ENCODE measurements at places on chromosomes 7 and 10. TPM values are rescaled to one million over a fixed set of nuclear protein-coding genes. Genes with fewer than 3 reads are reported as not detected.

DNA sequence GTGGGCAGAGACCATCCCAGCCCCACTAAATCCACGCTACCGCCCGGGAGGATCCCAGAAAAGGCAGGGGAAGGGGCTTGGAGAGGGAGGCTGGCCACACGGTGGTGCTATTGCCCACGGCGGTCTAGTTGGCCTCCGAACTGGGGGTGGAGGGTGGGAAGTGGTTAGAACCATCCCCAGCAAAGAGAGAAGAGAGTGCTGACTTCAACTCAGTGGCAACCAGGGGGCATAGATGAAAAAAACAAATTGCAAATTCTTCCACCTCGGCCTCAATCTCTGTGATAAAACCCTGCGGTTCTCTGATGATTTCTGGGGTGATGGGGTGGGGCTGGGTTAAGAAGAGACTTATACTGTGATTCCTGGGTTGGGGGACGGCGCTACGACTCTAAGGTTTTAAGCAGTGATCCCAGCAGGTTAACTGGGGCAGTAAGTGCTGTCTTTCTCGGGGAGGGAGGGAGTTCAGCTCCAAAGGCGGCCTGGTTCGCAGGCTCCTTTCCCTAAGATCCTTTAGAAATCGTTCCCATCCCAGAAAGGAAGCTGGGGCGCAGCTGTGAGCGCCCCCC, 154.5 kb upstream of the LYZL2 start:
- peak; percentile 33 for DNase-seq

DNA sequence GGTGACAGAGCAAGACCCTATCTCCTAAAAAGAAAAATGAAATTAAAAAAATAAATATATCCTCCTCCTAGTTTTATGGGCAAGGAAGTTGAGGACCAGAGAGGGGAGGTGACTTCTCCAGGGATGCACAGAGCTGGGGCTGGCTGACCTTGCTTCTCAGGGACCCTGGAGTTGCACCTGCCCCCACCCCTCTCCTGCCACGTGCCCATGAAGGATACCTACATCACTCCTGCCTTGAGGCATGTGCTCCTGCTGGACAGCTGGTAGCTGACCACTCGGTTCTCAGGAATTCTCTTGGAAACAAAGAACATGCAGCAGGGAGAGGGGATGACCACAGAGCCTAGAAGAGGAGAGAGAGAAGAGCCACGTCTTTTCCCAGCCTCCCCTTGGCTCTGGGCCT, 522 bp downstream of the CCL24 start:
- DNase-seq = no peak

EN2 gene
- not detected for total RNA-seq

DNA sequence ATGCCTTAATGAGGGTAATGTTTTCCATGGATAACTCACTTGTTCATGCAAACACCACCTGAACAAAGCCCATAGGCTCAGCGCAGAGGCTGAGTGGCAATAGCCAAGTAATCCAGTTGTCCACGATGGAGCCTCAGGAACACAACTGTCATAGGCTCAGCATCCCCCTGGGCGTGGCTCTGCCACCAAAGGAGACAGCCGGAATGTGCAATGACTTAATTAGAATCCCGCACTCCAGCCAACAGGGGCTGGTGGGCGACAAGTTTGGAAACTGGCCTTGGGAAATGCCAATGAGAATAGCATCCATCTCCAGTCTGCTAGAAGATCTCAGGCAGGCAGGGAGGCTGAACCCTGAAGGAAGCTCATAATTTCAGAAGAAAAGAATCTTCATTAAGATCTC, 411.7 kb upstream of the NRP1 start:
- no peak for DNase-seq

- DNase-seq = no peak
These were observed 633.0 kb upstream of the MKI67 start for GRCh38 chr10:128759174-128759573.

GRCh38 chr10:129867631-129868179, 96.4 kb downstream of the EBF3 start:
- DNase-seq = no peak

CYP3A7 gene
- total RNA-seq = 0.12 TPM

TMEM236 gene
- 0.07 TPM for total RNA-seq

DNA sequence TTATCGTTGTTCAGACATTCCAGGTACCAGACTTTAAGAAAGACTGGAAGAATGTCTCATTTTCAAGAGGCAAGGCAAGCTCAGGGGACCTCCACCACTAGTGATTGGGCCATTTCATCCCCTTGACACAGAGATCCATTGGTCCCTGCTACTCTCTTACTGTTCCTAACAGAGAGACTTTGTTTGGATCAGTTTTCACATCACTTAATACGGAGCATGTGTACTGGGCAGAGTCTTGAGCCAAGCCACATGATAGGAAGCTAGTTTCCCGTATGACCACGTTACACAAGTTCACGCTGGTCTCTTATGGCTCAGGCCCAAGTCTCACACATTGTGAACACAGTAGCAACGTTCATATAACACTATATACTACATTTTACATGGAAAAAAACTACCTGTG, 269.9 kb downstream of the BAMBI start:
- no peak for DNase-seq

DNA sequence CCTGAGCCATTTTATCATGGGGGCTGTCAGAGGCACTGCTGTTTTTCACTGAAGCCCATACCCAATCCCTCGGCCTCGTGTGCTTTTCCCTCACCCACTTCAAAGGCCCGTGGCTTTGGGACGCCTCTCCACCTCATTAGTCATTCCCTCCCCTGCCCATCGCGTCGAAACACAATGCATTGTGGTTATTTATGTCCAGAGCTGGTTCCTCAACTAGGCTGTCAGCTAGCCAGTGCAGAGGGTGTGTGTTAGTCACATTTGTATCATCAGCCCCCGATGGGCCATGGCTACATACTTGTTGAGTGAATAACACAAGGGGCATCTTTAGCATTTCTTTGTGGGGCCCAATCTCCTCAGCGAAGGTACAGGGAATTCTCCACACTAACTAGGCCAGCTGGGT, 3.8 kb upstream of the CRCP start:
- peak; percentile 59 for DNase-seq

C7orf57 gene
- not detected for total RNA-seq

BMI1 gene
- 37.2 TPM for total RNA-seq

GRCh38 chr10:81036257-81036656, 498.6 kb downstream of the SH2D4B start:
- no peak for DNase-seq

DNA sequence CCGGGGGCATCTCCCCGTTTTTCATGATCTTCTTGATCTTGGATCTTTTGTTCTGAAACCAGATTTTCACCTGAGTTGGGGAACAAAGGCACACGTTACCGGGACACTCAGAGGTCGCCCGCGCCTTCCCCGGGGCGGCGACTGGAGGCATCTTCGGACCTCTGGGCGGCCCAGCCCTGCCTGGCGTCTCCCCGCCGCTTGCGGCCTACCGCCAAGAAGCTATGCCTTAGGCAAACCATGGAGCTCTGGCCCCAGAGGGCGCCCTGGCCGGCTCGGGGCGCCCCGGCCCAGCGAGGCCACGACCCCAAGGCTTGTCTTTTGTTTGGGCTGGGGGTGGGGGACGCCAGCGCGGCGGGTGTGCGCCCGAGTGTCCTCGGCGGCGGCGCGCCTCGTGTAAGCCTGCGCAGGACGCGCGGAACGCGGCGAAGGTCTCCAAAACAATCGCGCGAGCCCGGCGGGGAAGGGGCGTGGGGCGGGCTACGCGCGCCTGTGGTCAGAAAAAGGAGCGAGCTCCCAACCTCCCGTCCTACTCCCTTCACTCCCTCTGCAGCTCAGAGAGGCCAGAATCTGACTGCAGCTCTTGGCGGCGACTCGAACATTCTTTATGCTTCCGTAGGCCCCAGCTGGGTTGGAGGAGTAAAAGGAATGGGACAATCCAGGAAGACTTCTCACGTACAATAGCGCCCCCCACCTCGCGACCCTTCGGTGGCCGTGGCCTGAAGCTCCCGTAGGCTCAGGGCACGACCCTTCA, 3.5 kb downstream of the DLX5 start:
- DNase-seq = no peak

DNA sequence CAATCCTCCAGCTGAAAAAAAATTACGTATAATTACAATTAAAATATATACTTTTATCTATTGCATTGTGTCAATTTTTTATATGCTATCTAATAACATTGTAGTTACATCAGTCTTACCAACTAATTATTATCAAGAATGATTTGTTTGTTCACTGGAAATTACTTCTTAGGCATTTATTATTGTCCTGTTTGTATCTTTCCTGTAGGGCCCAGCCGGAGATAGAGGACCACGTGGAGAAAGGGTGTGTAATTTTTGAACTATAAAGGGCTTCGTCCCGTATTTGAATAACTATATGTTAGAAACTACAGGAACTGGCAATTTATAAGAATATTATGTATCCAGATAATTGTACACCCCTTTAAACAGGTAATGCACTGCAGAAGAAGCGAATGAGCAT, 4.1 kb downstream of the COL1A2 start:
- DNase-seq = no peak

DNA sequence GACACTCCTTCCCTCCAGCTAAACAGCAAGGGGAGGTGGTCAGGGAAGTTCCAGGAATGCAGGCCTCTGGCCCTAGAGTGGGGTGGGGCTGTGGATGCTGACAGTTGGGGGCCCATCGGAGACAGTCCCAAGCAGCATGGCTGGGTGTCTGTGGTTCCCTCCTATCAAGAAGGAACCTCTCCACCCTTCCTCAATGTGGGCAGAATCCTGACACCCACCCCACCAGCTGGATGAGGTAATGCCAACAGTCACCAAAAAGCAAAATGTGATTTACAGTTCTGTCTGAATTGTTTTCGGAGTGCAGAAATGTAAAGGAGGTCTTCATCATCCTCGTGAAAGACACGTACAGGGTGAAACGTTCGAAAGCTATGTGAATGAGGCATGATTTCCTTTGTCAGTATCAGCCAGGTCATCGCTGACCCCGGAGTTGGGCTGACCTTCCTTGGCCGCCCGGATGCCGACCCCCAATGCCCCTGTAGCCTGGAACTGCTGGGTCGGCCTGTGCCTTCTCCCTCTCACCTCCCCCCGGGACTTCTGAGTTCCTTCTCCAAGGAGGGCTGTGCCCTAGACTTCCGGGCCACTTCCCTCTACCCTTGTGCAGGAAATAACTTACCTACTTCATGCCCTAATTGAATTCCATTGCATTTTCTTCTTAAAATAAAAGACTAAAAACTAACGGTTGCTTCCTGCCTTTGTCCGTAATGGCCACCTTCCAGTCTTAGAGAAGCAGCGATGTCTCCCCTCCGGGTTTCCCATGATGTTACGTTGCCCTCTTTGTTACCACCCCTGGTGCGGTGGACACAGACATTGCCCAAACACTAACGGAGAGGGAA, 24.5 kb downstream of the FOXK1 start:
- DNase-seq = no peak

DNA sequence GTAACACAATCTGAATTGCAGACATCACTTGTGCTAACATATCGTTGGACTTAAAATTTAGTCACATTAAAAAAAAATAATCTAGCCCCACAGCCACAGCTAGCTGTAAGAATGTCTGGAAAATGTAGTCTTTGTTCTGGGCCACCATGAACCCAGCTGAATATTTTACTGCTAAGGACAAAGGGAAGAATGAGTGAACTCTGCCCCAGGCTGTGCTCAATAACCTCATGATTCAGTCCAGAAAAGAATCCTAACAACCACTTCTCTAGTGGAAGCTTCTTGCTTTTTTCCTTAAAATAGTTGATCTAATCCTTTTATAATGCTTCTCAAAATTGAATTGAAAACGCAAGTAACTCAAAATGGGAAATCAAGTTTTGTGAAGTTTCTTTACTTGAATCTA, 25.6 kb upstream of the SOSTDC1 start:
- no peak for DNase-seq

GRCh38 chr10:86819567-86819966, 63.1 kb downstream of the BMPR1A start:
- DNase-seq = no peak

GRCh38 chr7:5526100-5526905, 102.7 kb upstream of the TNRC18 start:
- no peak for DNase-seq

DNA sequence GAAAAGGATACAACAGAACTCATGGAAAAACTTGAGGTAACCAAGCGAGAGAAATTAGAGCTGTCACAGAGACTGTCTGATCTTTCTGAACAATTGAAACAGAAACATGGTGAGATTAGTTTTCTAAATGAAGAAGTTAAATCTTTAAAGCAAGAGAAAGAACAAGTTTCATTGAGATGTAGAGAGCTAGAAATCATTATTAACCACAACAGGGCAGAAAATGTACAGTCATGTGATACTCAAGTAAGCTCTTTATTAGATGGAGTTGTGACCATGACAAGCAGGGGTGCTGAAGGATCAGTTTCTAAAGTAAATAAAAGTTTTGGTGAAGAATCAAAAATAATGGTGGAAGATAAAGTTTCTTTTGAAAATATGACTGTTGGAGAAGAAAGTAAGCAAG, 62.1 kb downstream of the AKAP9 start:
- DNase-seq = no peak

- DNase-seq = no peak
These were observed 29.9 kb downstream of the DDIT4 start for GRCh38 chr10:72303424-72304128.

MACC1 gene
- 33.2 TPM for total RNA-seq

- DNase-seq = peak; percentile 37
These were observed 11.0 kb upstream of the DNTT start for GRCh38 chr10:96292971-96293920.

HOXA5 gene
- total RNA-seq = 20.1 TPM

ACSL5 gene
- 3.3 TPM for total RNA-seq

DNA sequence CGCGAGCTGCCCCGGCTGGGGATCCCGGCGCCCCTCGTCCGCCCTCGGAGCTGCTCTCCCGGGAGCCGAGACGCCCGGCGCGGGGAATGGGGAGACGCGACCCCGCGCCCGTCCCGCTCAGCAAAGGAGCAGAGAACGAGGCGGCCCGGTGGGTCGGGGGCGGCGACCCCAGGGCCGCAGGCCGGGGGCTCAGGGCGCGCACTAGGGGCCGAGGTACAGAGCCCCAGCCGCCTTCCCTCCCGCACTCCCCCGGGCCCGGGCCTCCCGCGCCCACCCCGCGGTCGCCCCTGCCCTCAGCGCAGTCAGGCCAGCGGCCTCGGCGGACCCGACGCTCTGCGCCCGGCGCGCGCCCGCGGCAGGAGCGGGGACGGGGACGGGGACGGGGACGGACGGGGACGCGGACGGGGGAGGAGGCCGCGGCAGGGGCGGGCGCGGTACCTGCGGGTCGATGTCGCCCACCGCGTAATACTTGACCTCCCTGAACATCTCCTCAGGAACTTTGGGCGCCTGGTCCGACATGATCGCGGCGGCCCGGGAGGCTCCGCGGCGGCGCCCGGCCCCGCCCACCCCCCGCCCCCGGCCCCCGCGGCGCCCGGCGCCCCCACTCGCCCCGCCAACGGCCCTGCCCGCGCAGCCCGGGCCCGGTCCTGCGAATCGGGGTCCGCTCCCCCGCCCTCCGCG, 373 bp downstream of the PAXIP1 start:
- DNase-seq = no peak

GRCh38 chr10:14775656-14776055, 959 bp upstream of the FAM107B start:
- no peak for DNase-seq

GRCh38 chr7:24898691-24899090, 81.3 kb downstream of the OSBPL3 start:
- DNase-seq = no peak

DNA sequence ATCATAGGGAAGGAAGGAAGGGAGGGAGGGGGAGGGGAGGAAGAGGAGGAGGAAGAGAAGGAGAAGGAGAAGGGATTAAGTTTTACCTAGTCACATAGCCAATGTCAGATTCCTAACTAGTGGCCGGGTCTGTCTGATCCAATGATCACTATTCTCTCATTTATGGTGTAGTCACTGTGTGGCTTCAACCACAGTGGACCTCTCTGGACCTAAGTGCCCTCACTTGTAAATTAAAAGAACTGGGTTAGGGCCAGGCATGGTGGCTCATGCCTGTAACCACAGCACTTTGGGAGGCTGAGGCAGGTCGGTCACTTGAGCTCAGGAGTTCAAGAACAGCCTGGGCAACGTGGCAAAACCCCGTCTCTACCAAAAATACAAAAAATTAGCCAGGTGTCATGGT, 6.6 kb upstream of the SERPINE1 start:
- DNase-seq = no peak

Measured in epithelial cell of proximal tubule (primary cell).